ENCODE measurements at places on chromosomes 1 and 21. TPM values are rescaled to one million over a fixed set of nuclear protein-coding genes. Genes with fewer than 3 reads are reported as not detected.

CYP4B1 gene
- not detected for total RNA-seq

- no peak for DNase-seq
Measured at GRCh38 chr1:76635784-76636183, 231.5 kb upstream of the ST6GALNAC5 start.

GRCh38 chr1:172425339-172425738, 4.9 kb downstream of the C1orf105 start:
- DNase-seq: no peak

DNA sequence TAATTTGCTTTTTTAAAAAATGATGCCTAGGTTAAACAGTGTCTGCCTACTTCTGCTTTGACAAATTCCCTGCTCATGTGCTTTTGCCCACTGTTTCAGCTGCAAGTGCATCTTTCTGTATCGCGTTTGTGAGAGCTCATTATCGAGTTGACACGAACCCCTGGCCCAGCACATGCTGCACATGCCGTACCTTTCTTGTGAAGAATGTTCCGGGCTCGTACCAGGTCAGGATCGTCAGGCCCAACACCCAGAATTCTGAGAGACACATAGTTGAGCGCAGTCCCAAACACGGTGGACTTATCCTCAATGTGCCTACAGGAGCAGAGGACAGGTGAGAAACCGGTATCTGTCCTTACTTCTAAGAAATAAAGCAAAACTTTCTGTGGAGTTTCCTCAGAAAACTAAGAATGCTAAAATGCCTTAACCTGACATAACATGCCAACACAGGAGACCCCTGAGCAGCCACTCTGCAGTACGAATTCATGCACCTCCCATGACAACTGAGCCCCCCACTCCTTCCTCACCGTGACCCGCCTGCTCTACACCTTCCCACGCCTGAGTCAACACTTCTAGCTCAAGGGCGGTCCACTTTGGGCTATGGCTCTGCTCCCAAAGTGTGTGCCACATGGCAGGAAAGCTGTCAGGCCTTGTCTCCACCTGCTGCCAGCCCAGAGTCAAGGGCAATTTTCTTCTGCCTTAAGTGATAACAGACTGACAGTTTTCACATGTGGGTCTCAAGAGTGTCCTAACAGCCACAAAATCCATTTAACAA, 6.7 kb downstream of the LSS start:
- no peak for DNase-seq

GRCh38 chr1:223143537-223144248, 645 bp upstream of the TLR5 start:
- no peak for DNase-seq

DNA sequence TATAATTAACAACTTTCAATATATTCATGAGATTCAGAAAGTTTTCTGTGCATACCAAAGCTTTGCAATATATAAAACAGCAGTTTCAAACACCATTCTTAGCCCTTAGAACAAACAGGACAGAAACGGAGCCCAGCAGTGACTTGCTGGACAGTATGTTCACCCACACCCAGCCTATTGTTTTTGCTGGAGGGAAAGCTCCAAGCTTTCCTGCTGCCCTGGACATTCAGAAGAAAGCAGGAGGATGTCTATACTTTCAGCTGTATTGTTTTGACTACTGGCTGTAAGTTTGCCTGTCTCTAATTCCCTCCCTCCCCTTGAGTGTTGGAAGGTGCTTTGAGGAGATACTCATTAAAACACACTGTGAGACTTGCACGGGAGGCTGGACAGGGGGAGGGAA, 9.6 kb downstream of the DENND2C start:
- DNase-seq: no peak
